Stimulated activated CD8-positive, alpha-beta memory T cell treated with anti-CD3 and anti-CD28 coated beads, Interleukin-7, amount 100 ng/mL, for 24 hours (primary cell): ENCODE measurements at places on chromosomes 16 and 17.
A peak's percentile ranks its signal among the peaks of the same experiment; 100 is the strongest.

DNA sequence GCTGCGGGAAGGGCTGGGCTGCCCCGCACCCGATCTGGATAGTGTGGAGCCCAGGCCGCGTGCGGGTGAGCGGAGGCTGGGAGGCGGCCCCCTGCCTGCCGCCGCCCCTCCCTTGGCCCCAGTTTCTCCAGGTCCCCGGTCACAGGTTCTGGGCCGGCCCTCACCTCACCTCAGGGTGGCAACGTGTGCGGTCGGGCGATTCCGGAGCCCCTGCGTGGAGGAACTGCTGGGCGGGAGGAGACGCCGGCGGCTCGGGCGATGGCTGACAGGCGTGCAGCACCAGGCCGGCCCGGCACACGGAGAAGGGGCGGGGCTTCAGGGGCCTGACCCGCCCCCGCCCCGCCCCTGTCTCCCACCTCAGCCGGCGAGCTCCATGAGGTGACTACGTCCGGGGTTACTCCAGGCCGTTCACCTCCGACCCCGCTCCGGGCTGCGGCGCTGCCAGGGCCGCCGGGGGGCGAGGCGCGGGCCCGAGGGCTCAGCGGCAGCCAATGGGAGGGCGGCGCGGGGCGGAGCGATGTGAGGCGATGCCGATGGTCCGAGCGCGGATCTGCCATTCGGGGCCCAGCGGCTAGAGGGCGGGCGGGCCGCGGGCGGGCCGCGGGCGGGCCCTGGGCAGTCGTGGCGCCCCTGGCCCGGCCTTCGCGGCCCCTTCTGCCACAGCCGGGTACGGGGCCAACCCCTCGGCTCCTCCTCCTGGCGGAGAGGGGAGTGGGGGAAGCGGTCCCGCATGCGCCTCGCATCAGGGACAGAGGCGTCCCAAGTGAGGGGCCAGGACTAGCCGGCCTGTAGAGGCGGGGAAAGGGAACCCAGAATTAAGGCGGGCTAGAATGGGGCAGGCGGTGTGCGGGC lies 16.7 kb upstream of the C17orf78 start:
- DNase-seq = peak; percentile 76

- no peak for DNase-seq
Measured at GRCh38 chr16:65988024-65988595, 378.4 kb upstream of the CDH5 start.

GRCh38 chr16:48405907-48406306 lies 20.7 kb upstream of the SIAH1 start:
- no peak for DNase-seq

DNA sequence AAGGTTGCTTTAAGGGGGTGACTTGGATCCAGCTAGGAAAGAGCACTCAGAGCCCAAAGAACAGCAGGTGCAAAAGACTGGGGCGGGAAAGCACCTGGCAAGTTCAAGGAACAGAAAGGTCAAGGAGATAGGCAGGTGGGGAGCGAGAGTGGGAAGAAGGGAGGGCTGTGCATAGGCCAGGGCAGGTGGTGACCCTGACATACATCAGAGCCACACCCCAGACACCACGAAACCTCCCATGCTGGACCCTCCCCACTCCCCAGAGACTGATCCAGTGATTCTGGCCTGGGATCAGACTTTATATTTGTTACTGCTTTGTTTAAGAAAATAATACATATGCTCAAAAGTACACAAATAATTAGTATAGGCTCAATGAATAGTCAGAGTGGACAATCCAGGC lies 48.5 kb upstream of the RBFOX3 start:
- no peak for DNase-seq

GRCh38 chr16:85872734-85873133 lies 26.2 kb upstream of the IRF8 start:
- no peak for DNase-seq

DNA sequence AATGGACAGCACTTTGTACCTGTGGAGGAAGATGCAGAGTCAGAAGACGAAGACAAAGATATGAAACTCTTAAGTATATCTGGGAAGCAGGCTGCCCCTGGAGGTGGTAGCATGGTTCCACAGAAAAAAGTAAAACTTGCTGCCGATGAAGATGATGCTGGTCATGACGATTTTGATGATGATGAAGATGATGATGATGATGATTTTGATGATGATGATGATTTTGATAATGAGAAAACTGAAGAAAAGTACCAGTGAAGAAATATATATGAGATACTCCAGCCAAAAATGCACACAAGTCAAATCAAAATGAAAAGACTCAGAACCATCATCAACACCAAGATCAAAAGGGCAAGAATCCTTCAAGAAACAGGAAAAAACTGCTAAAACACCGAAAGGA lies 268.5 kb upstream of the EEF2KMT start:
- DNase-seq = no peak

- DNase-seq = peak; percentile 49
Measured at GRCh38 chr16:1300664-1301476, 8.6 kb upstream of the UBE2I start.

DNA sequence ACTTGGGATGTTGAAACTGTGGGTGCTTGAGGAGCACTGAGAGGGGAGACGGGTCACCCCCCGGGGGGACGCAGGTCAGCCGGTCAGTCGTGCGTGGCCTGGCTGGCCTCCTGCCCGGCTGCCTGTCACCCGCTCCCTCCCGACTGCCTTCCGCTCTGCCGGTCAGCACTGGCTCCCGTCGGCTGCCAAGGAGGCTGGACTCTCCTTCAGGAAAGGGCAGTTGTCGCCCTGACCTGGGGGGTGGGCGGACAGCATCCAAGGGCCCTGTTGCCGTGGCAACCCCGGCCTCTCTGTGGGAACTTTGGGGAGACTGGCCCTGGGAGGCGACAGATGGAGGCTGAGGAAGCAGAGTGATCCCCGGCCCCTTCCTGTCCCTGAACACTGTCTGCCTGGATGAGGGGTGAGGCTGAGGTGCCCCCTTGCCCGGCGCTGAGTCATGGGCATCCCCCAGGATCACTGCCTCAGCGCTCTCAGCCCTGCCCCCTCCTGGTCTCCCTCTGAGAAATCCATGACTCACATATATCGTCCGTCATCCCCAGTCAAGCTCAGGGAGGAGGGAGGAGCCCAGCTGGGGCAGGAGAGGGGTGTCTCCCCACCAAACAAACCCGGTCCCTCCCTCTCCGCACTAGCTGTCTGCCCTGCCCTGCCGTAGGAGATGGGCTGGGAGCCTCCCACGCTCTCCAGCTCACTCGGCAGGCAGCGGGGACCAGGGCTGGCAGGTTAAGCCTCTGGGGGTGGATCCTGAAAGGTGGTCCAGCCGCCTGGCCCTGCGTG lies at the start of gene ADGRG1:
Gene ADGRG1 (plus strand): TSS at position 623 of the 774 bp plus-strand sequence. CDS start 21,658 bp downstream, outside the sequence.
- no peak for DNase-seq

DNA sequence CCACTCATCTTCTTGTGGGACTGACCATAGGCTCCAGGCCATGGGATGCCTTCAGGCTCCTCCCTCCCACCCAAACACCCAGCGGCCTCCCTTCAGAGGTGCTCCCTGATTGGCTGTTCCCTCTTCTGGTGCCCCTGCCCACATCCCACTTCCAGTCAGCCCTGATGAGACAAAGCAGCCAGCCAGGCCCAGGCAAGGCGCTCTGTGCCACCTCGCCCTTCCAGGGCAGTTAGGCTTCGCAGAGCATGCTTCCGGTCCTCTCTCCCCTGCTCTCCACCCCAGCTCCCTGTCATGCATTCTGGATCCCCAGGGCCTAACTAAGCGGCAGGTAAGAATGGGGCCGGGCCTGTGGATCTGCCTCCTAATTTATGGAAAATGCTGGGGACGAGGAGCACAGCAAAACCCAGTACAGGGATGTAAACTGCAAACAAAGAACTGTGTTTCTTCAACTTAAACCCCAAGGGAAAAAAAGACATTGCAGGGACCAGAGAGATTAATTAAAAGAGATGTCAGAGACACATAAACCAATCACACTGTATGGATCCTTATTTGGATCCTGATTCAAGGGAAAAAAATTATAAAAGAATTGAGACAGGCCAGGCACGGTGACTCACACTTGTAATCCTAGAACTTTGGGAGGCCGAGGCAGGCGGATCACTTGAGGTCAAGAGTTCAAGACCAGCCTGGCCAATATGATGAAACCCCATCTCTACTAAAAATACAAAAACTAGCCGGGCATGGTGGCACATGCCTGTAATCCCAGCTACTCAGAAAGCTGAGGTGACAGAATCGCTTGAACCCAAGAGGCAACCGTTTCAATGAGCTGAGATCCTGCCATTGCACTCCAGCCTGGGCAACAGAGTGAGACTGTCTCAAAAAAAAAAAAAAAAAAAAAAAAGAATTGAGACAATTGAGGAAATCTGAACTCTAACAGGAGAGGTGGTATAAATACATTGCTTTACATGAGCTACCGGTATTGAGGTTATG lies 26.0 kb downstream of the ZDHHC7 start:
- DNase-seq = no peak

GRCh38 chr17:9309216-9309615 lies 266.4 kb downstream of the STX8 start:
- DNase-seq = no peak
